ENCODE measurements at places on chromosomes 2 and 18.
A peak's percentile ranks its signal among the peaks of the same experiment; 100 is the strongest.

- no peak for DNase-seq
These were observed 69.9 kb upstream of the ST3GAL5 start for GRCh38 chr2:85958731-85959130.

DNA sequence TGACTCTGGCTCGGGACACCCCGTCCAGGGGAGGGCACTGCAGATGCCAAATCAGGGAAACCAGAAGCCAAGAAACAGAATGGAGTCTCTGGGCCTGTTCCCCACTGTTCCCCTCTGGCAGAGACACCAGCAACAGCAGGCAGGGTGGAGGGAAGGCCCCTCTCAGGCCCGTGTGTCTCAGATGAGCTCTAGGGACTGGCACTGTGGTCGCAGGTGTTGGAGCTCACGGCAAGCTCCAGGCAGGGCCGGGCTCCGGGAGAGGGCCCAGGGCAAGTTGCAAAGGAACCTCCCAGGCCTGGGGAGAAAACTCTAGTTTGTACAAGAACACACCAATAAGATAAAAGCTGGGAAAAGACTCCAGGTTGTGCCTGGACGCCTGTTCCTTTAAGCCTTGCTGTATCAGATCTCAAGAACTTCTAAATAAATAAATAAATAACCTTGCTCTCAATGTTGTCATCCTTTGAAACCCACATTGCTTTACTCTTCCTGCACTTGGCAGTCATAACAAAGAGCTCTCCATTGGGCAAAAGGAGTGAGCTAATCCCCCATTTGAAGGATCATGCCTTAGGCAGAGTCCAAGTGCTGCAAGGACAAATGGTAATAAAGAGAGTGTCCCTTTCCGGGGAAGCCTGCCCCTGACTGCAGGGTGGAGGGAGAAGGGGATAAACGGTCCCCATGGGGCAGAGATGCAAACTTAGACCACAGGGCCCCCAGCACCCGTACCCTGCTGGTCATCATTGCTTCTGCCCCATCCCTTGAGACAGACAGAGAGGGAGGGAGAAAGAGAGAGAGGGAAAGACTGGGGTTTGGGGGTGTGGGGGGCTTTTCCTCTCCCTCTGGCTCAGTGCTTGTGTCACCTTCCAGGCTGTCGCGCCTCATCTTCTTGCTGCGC, 33.3 kb downstream of the CNGA3 start:
- no peak for DNase-seq

DNA sequence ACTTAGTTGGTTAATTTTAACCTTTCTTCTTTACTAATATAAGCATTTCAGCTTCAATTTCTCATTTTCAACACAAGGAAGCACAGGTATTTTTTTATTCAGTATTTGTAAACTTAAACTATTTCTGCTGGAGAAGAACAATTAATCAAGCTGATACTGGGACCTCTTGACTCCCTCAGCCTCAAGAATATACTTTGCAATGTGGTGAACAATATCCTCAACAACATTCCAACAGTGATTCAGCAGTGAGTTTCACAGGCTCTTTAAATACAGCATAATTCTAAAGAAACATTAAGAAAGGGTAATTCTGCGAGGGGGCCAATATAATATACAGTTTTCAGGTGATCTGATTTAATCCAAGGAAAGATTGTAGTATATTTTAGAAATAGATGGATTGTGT, 10.0 kb downstream of the RAPGEF4 start:
- DNase-seq: no peak

DNA sequence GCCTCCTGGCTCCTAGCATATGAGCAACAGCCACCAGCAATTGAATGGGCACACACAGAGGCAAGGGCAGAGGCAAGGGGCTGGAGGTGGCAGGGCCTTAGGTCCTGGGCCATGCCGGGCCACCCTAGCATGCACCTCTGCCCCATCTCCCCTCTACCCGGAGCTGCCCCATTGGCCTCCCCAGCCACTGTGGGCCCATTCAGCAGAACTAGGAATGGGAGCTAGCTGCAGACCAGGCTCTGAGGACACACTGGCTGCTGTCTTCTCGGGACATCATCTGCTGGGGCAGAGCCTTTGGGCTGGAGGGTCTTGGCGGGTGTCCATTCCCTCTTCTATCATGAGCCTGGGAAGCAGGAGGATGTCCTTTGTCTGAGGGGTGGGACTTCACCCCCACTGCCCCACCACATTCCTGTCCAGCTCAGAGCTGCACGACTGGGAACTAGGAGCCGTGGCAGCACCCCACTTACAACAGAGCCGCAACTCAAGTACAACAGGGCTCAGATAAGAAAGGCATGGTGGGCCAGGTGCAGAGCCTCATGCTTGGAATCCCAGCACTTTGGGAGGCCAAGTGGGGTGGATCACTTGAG, 800 bp downstream of the VIL1 start:
- DNase-seq: no peak

DNA sequence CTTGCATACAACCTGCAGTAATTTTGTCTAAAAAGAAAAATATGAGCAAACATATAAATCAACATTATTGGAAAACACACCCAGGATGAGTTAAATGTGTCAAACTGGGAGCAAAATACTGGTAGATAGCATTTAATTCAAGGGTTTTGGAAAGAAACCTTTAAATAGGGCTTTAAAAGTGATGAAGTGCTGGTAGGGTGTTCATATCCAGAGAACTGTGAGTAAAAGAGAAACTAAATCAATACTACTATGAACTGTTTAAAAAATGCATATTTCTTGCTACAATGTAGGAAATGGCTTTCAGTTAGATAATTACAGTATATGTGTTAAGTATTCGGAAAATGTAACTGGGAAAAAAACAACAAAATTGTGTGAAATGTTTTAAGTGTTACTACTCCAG, 117.8 kb downstream of the ATAD2B start:
- no peak for DNase-seq

- no peak for DNase-seq
These were observed 45.1 kb downstream of the COL5A2 start for GRCh38 chr2:189134485-189134884.

GRCh38 chr2:66962716-66963115, 434.4 kb upstream of the ETAA1 start:
- DNase-seq: no peak

GRCh38 chr2:159129269-159129668, 157.2 kb downstream of the WDSUB1 start:
- DNase-seq: no peak

DNA sequence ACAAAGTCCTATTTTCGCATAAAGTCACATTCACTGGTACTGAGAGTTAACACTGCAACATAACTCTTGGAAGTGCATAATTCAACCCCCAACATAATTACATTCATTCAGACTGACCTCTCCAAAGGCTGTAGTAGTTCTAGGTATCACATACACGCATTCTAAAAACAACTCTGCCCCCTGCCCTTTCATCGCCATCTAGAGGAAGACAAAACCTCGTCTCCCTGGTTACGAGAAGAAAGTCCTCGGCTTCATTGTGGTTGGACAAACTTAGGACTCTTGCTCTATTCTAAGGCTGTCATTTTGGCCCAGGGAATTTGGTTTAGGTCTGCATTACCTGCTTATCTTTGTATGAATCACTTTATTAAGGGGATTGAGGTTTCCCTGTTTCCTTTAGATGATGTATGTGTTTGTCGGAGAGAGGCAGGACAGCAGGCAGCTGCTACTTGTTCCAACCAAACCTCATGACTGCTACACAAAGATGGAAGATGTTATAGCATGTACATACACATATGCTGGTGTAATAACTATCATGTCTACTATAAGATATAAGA, 215.4 kb upstream of the NRXN1 start:
- DNase-seq: no peak

DNA sequence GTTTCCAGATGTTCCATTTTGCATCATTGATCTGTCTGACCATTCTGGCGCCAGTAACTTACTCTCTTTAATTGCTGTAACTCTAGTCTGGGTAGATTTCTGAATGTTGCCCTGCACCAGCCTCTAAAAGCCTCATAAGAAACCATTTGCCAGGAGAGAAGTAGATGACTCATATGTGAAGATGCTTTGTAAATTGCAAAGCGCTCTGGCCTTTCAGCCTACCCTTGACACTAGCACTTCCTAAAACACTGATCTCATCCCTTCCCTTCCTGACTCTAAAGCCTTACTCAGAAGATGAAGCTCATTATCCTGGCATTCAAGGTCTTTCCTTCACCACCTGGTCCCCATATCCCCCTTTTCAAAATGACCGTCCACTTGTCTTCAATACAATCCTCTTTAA, 193.2 kb upstream of the MEX3C start:
- DNase-seq: no peak

- no peak for DNase-seq
These were observed 7.7 kb downstream of the PSD4 start for GRCh38 chr2:113181258-113182051.

DNA sequence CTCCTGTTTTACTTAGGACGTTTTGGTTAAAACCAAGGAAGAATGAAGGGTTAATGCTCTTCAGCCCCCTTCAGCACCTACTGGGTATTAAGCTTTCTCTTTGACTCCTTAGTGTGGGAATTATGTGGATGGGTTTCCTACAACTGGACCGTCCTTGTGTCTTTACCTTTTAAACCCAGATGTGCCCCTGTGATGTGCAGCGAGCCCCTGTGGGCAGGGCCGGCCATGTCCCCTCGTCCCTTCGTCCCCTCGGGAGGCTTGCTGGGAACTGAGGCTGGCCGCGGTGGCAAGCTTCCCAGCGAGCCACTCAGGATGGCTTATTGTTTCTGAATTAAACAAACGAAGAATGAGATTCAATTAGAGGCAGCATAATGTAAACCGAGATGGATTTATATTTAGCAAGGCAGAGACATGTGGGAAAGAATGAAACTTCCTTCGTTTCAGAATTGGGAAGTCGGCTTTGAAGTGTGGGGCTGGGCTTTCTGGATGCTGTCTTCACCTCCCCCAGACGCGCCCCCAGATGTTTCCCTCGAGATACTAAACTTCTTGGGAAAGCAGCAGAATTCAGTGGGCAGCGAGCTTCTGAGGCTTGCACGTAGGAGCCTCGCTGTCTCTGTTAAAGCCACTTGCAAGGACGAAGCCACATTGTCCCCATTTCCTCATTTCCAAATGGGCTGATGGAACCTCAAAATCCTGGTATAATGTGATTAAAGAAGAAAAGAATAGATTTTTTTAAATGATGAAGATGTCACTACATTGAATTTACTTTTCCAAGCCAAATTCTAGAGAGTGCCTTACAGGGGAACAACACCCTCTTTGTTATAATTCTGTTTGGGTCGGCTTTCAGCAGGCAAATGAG, 146.0 kb downstream of the VAPA start:
- no peak for DNase-seq

- DNase-seq: no peak
These were observed 795.5 kb upstream of the CDH2 start for GRCh38 chr18:28972333-28972907.

- DNase-seq: no peak
These were observed 966.3 kb upstream of the POU3F3 start for GRCh38 chr2:103887625-103888024.

GRCh38 chr2:202762556-202762955, 109.0 kb downstream of the ICA1L start:
- DNase-seq: no peak

DNA sequence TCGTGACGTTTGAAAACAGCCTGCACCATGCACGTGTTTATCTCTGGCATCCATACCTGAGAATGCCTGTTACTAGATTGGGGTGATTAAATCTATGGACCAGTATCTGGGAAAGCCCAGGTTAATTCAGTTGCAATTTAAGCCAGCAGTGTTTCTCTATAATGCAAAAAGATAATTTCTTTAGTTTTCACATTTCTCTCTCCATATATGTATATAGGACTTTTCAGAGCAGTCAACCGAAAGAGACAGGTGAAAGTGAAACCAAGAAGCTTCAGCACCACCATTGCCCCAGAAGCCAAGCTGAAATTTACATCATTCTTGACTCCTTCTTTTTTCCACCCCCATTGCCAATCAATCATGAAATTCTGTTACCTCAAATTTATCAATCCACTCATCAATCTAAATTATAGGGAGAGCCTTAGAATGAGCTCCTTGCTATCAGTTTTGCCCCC, 2.7 kb upstream of the LRP2 start:
- peak; percentile 67 for DNase-seq

GRCh38 chr2:150063432-150063889, 424.0 kb downstream of the RND3 start:
- no peak for DNase-seq

GRCh38 chr2:152099367-152100050, 665 bp upstream of the CACNB4 start:
- DNase-seq: no peak

- DNase-seq: peak; percentile 63
These were observed 1.1 kb downstream of the ID2 start for GRCh38 chr2:8682719-8683667.

DNA sequence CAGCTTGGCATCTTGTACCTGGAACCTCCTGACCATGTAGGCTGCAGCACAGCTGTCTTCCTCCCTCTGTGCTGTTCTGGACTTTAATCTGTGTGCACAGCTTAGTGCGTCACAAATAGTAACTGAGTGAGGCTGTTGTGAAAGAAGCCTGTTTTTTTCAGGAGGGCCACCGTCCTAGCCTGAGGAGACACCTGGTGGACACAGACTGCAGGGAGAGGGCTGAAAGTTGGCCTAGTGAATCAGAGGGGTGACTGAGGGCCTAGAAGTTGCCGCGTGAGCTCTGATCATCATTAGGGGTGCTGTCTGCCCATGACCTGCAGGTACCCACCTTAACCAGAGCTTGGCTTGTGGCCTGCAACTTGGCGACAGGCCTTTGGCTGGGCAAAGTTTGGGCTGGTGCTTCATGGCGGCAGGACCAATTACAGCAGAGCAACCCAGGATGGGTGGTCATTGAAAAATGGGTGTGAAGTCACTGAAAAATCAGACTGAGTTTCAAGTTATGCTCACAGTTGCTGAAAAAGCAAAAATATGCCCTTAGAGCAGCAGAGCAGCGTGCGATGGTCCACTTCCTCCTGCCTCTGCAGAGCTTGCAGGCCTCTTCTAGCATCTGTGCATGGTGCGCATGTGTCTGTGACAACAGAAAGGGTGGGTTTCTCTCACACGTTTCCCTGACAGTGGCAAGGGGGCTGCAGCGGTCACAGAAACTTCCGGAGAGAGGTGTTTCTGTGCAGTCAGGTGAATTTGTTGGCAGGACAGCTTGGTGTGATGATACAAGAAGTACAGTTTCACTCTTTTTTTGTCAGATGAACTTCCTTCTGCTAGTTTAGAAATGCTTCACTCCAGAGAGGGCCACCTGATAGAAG, 9.6 kb downstream of the GDF7 start:
- DNase-seq: peak; percentile 84

- no peak for DNase-seq
These were observed 59.1 kb upstream of the MCFD2 start for GRCh38 chr2:46974659-46975058.

DNA sequence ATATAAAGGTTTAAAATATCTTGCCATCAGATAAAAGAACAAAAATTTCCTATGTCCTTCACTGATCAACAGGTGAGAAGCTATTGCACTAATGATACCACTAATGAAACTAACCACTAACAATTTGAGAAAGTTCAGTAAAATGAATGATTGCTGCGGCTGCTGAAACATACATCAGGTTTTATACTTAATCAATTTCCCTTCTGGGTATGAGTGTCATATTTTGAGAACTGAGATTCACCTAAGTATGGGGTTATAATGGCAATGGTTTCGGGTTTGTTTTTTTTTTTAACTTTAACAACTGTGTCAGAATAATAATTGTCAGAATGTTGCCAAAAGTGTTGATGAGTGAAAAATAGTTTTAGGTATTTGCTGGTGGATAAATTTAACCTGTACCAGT, 151.3 kb upstream of the SLC39A10 start:
- DNase-seq: no peak
